ENCODE measurements at places on chromosomes 7 and 10. TPM values are rescaled to one million over a fixed set of nuclear protein-coding genes. Genes with fewer than 3 reads are reported as not detected.
A peak's percentile ranks its signal among the peaks of the same experiment; 100 is the strongest.

- peak overlapping the region; percentile 79 for H3K27ac ChIP-seq
- H3K4me3 ChIP-seq, result no peak overlapping the region
- H3K4me1 ChIP-seq, result peaks cover 92% of the 10 kb centered on the region
- no peaks in the 10 kb centered on the region for H3K27me3 ChIP-seq
- no peaks in the 10 kb centered on the region for H3K36me3 ChIP-seq
These were observed 116.2 kb downstream of the FAM107B start for GRCh38 chr10:14658331-14659127.

ADAM8 gene
- polyA plus RNA-seq, result 257 TPM

- DNase-seq, result no peak
- no peaks in the 10 kb centered on the region for H3K36me3 ChIP-seq
- H3K4me1 ChIP-seq, result peaks cover 100% of the 10 kb centered on the region
These were observed 12.1 kb upstream of the CSGALNACT2 start for GRCh38 chr10:43125881-43126731.

- no peaks in the 10 kb centered on the region for H3K27me3 ChIP-seq
- H3K36me3 ChIP-seq, result no peaks in the 10 kb centered on the region
- DNase-seq, result no peak
- H3K4me3 ChIP-seq, result no peak overlapping the region
- no peak overlapping the region for H3K27ac ChIP-seq
These were observed 511.1 kb downstream of the ZNF37A start for GRCh38 chr10:38605153-38605661.

TLX1 gene
- polyA plus RNA-seq, result not detected

Data from CD14-positive monocyte (primary cell).